ENCODE measurements at places on chromosomes 5 and 9. TPM values are rescaled to one million over a fixed set of nuclear protein-coding genes. Genes with fewer than 3 reads are reported as not detected.

MYOT gene
- 7.2 TPM for polyA plus RNA-seq

SLC2A6 gene
- polyA plus RNA-seq: 2.9 TPM

DNA sequence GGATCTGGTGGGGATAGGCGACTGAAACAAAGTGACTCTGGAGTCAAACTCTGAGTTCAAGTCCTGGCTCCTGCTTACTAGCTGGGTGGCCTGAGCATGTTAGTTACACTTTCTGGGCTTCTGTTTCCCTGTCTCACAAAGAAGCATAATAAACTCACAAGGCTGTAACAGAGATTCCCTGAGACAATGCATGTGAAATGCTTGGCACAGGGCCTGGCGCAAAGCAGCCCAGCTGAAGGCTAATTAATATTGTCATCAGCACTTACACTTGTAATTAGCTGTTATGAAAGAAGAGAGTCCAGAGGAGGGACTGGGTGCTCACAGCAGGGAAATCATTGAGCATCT is 64.1 kb upstream of the SPOCK1 start:
- H3K4me3 ChIP-seq: no peak overlapping the region
- no peak overlapping the region for H3K27ac ChIP-seq
- no peaks in the 10 kb centered on the region for H3K27me3 ChIP-seq
- no peaks in the 10 kb centered on the region for H3K36me3 ChIP-seq

- no peaks in the 10 kb centered on the region for H3K4me1 ChIP-seq
- H3K27ac ChIP-seq: no peak overlapping the region
- no peak for DNase-seq
- H3K4me3 ChIP-seq: no peak overlapping the region
- no peaks in the 10 kb centered on the region for H3K27me3 ChIP-seq
These were observed 11.8 kb upstream of the IL6ST start for GRCh38 chr5:56006600-56006999.
